ENCODE measurements at places on chromosomes 5 and 9.

DNA sequence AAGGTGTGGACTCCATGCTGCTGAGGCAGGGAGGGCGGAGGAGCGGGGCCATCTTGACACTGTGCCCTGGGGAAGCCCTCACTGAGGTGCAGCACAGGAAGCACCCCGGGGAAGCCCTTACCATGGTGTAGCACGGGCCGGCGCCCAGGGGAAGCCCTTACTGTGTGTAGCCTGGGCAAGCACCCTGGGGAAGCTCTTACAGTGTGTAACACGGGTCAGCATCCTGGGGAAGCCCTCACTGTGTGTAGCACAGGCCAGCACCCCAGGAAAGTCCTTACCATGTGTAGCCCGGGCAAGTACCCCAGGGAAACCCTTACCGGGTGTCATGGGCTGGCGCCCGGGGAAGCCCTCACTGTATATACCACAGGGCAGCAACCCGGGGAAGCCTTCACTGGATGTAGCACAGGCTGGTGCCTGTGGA is 62.6 kb upstream of the ZNF354B start:
- DNase-seq, result no peak

- DNase-seq, result no peak
Observed at GRCh38 chr5:149341876-149342275, 3.4 kb upstream of the GRPEL2 start.

GRCh38 chr5:120017513-120017912 is 388.2 kb downstream of the FAM170A start:
- no peak for DNase-seq

DNA sequence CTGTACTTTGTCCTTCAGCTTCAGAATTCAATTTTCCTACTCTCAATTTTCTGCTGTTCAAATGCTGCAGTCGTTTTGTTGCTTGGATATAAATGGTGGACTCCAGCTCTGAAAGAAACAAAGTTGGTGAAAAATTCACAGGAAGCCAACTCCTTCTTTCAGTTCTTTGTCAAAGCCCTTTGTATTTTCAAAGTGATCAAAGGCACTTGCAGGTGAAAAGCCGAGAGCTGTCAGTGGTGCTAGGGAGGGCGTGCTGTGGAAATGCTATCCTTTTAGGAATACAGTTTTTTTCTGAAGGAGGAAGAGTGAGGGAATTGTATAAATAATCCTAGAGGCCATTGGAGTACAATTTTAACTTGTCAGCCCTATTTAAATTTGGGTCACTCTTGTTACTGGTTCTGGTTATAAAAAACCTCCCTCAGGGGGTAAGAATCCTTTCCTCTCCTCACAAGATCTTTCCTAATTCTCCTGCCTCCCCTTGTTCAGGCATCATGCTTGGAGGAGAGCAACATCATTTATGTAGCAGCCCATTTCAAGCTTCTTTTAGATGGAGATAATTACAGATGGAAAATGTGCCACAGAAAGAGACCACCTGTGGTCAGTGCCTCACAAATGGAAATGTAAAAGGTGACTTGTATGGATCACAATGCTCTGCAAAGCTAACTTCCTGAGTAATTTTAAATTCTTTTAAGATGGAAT is 62.5 kb upstream of the GHR start:
- no peak for DNase-seq

DNA sequence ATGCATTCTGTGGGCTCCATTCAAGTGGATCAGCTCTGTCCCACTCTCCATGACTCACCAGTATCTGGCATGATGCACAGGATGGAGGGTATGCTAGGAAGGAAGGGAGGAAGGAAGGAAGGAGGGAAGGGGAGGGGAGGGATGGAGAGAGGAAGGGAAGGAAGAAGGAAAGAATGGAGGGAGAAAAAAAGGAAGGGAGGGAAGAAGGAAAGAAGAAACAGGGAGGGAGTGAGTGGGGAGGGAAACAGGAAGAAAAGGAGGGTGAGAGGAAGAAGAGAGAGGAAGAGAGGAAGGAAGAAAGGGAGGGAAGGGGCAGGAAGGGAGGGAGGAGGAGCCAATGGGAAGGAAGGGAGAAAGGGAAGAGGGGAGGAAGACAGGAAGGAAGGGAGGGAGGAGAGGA is 5.3 kb upstream of the BARHL1 start:
- DNase-seq, result no peak

DNA sequence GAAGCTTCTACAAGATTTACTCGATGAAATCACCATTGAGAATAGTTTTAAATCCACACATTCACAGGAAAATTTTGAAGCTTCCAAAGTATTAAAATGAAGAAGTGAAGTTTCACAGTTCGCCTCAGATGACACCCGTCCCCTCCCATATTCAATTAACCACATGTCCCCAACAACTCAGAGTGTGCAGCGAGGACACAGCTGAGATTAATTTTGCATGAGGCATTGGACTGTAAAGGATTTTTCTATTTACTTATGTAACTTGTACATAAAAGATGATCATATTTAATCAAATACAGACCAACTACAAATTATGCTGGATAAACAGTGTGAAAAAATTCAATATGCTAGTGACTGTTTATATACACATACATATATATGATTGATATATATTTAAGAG is 84.7 kb upstream of the OLFM1 start:
- DNase-seq, result no peak

GRCh38 chr5:22852807-22853660 is at the start of gene CDH12:
CDH12 (minus strand) TSS chr5:22853344.
- DNase-seq, result no peak
